T-helper 22 cell (primary cell): ENCODE measurements at places on chromosomes 13 and 19.

- peak; percentile 56 for DNase-seq
These were observed 750 bp upstream of the GPR108 start for GRCh38 chr19:6737873-6738786.

- DNase-seq: no peak
These were observed 190.3 kb downstream of the SLITRK1 start for GRCh38 chr13:83691966-83692365.

GRCh38 chr19:23980805-23981204 lies 66.1 kb downstream of the ZNF726 start:
- no peak for DNase-seq

DNA sequence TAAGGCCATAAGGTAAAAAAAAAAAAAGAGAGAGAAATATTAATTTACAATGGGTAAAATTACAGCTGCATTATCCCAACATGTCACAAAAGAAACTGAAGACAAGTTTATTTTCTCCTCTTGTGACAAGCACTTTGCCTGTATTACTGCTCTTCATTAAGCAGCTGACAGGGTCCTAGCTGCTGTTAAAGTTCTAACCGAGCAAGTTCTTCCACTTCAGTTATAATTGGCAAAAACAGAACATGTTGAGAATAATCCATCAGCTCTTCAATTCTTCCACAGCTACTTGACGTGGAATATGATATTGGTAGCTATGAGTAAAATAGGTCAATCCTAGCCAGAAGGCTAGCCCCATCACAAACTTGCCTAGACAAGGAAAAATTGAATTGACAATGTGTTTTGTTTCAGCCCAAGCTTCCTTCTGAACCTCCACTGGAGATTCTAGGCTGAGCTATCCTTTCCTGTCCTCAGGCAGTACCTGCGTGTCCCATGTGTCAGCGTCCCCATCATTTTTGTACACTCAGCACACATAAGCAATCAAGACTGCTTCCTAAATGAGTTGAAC lies 32.2 kb upstream of the DOCK9 start:
- no peak for DNase-seq

GRCh38 chr13:108594153-108594552 lies 35.3 kb upstream of the MYO16 start:
- no peak for DNase-seq

DNA sequence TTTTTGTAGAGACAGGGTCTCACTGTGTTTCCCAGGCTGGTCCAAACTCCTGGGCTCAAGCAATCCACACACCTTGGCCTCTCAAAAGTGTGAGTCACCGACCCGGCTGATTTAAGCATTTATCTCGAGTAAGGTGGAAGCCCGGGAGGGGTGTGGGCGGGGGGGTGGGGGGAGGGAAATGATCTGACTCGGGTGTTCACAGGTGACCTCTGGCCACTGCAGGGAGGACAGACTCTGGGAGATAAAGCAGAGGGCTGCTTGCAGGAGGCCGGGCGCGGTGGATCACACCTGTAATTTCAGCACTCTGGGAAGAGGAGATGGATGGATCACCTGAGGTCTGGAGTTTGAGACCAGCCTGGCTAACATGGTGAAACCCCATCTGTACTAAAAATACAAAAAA lies 7.9 kb downstream of the DENND1C start:
- no peak for DNase-seq

GRCh38 chr13:107867701-107868661 lies 347.4 kb downstream of the LIG4 start:
- no peak for DNase-seq

DNA sequence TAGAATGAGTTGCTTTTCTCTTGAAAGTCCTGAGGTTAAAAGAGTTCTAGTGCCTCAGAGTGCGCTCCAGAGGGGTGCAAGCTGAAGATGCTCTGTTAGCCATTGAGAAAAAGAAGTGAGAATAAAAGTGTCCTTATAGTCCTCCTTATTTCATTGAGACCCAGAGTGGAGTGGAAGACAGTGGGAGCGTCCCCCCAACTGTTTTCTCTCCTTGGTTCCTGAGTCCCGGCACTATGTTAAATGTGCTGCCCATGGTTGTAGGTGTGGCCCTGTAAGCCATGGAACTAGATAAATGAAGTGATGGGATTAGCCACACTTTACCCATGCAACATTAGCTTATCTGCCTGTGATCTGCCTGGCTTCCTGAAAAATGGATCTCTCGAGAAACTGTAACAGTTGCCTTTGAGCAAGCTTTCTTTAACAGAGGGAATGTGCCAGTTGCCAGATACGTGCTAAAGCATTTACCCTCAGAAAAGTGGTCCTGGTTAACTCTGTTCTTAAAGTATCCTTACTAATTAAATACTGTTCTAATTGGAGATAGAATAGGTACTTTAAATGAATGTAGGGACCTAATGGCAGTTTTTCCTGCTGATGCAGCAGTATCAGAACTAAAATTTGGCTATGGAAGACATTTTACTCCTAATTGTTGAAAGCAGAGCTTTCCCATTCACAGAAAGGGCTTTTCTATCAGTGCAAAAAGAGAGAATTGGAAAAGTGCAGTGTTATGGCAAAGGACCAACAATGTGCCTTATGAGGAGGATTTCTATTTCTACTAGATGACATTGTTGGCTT lies 21.4 kb upstream of the PSG9 start:
- no peak for DNase-seq

- DNase-seq: no peak
These were observed 3.0 kb downstream of the ZMYM2 start for GRCh38 chr13:19961489-19961888.

- no peak for DNase-seq
These were observed 1503.1 kb downstream of the PCDH9 start for GRCh38 chr13:65727070-65727469.

- peak; percentile 29 for DNase-seq
These were observed 52.0 kb upstream of the NPAS1 start for GRCh38 chr19:46967578-46968032.

GRCh38 chr19:2986951-2987524 lies 9.7 kb downstream of the TLE6 start:
- no peak for DNase-seq

DNA sequence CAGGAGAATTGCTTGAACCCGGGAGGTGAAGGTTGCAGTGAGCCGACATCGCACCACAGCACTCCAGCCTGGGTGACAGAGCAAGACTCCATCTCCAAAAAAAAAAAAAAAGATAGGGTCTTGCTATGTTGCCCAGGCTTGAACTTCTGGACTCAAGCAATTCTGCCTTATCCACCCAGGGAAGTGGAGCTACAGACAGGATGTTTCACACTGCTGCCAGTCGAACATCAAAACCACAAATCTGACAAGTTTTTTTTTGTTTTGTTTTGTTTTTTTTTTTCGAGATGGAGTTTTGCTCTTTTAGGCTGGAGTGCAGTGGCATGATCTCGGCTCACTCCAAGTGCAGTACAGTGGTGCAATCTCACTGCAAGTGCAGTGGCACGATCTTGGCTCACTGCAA lies 10.8 kb downstream of the XPO4 start:
- no peak for DNase-seq

GRCh38 chr19:38893341-38893771 lies 6.1 kb downstream of the SIRT2 start:
- DNase-seq: no peak

- DNase-seq: no peak
These were observed 25.1 kb downstream of the ARHGEF18 start for GRCh38 chr19:7373862-7374261.

GRCh38 chr13:99307648-99308339 lies 595 bp upstream of the GPR183 start:
- DNase-seq: peak; percentile 48
